ENCODE measurements at places on chromosomes 5 and 9.

GRCh38 chr5:88718736-88719135 is 164.2 kb downstream of the MEF2C start:
- no peak for DNase-seq

GRCh38 chr5:38422622-38423021 is 133.8 kb downstream of the LIFR start:
- no peak for DNase-seq

DNA sequence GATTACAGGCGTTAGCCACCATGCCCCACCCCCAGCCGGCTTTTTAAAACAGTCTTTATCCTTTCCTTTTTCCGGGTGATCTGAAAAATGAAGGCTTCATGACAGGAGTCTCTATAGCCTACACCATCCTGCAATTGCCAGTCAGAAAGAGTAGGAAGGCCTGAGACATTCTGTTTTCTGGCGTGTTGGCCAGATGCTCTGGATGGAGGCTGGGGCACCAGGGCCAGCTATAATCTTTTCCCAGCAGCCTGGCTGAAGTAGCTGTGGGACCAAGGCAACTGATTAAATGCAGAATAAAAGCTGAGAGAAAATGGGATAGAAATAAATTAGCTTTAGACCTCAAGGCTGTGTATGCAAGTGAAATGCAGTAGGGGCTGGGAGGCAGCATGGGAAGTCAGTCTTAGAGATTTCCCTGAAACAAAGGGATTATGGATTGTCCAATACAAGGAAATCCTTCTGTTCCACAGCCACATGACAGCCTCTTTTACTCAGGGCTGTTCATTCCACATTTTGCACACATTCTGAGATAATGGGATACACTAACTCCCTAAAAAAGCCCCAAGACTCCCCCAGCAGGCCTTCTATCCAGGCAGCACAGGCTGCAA is 116.0 kb upstream of the LRRTM2 start:
- DNase-seq = no peak

GRCh38 chr5:89451263-89451662 is 568.3 kb upstream of the MEF2C start:
- no peak for DNase-seq

DNA sequence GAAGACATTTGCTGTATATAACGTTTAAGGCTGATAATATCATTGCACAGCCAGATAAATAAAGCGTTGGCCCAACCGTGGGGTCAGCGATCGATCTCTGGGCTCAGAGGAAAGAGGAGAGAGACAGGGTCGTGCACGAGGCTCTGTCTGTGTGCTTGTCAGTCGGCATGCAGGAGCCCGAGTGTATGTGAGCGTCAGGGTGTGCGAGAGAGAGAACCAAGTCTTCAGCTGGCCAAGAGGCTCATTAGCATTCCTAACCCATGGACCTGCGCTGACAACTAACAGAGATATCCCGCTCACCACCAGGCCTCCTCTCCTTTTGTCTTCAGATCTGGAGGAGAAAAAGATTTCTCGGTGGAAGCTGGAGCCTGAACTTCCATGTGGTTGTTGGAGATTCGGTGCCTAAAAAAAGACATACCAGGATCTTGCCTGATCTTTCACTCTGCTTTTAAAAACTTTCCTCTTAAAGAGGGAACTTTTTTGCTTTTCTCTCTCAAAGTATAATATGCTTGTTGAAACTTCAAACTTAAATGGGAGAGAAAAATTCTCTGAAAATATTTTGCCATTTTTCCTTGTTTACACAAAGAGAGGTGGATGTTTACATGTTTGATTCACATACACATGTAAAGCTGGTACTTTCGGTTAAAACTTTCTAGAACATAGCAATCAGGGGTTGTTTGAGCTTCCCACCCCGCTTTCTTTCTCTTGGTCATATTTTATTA is 16.5 kb downstream of the NR2F1 start:
- DNase-seq = no peak

GRCh38 chr5:160167624-160168165 is 48.4 kb upstream of the PWWP2A start:
- no peak for DNase-seq

DNA sequence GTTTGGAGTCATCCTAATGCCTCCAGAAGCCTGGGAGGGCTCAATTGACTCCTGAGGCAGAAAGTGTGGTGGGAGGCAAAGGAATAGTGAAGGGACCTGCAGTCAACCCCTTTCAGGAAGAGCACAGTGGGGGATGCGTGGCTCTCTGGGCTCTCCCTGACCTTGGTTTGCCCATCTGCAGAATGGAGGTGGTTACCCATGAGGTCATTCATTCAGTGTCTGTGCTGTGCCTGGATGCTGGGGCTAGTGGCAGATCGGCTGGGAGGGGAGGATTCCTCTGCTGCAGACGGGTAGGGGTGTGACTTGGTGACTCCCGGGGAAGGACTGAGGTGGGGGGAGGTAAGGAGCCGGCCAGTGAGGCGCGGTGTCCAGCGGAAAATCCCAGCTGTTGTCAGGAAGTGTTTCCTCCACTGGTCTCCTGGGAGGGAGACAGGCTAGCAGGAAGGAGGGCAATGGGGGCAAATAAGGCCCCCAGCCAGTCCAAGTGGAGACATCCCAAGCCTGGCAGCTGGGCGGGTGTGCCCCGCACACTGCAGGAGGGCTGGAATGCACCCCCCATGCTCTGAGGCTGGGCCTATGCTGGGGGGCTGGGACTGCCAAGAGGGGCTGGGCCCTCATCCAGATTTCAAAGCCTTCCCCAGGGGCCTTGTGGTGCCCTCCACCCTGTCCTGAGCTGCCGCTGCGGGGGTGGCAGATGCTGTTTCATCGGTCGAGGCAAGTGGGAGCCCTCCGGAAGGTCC is 10.9 kb downstream of the CXXC5 start:
- no peak for DNase-seq

DNA sequence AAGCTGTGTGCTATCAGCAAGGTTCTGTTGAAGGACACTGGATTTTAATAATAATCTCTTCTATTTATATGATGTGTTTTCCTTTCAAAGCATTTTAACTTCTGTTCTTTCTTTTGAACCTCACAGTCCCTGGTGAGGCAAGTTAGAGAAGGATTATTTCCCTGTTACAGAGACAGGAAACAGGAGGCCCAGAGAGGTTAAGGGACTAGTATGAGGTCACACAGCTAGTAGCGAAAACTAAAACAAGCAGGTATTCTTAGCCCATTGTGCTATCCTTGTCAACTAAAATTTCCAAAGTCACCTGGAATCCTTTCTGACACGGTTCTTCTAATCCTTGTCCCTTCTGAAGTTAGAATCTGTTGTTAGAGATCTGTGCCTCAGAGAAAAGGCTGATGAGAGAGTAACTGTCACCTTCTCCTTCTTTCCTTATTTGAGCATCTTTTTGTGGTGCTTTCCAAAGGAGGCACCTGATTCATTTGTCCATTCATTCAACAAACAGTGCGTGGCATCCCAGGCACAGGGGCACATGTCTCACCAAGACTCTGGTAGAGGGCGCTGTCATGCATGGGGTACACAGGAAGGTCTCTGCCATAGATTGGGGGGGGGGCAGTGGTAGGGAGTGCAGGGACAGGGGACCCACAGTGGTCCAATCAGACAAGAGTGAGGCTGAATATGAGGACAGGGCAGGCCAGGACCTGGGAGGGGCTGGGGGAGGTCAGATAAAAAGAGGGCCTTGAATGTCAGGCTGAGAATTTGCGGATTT is 61.5 kb downstream of the CRB2 start:
- DNase-seq = no peak

DNA sequence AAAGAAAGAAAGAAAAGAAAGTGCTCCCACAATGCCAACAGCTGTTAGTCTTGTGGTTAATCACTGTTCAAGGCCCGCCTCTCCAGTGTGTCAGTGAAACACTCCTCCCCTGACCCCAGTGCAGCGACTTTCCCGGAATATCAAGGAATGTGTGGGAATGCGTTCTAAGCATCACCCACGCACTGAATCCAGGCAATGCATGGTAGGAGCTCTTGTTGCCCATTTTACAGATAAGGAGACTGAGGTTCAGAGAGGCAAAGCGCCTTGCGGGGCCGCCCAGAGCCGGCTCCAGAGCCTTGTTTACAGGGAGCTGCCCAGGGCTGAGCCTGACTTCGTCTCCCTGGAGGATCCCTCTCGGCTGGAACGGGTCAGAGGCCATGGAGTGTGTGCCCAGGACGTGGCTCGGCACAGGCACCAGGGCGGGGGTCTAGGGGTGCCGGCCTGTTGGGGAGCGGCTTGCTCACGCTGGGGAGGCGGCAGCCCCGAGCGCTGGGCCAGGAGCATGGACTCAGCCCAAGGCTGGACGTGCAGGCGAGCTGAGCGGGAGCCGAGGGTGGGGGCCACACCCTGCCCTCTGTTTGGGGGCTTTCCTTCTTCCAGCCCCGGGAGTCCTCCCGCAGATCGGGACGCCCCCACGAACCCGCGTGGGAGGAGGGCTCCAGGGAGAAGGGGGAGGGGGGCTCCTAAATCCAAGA is 823 bp downstream of the ST6GALNAC6 start:
- DNase-seq = peak; percentile 67

- DNase-seq = peak; percentile 96
These were observed 28.3 kb upstream of the STOM start for GRCh38 chr9:121398374-121398773.

GRCh38 chr5:106956886-106957285 is 713.9 kb downstream of the EFNA5 start:
- DNase-seq = no peak

GRCh38 chr5:174325961-174326360 is 280.5 kb downstream of the NSG2 start:
- DNase-seq = no peak

DNA sequence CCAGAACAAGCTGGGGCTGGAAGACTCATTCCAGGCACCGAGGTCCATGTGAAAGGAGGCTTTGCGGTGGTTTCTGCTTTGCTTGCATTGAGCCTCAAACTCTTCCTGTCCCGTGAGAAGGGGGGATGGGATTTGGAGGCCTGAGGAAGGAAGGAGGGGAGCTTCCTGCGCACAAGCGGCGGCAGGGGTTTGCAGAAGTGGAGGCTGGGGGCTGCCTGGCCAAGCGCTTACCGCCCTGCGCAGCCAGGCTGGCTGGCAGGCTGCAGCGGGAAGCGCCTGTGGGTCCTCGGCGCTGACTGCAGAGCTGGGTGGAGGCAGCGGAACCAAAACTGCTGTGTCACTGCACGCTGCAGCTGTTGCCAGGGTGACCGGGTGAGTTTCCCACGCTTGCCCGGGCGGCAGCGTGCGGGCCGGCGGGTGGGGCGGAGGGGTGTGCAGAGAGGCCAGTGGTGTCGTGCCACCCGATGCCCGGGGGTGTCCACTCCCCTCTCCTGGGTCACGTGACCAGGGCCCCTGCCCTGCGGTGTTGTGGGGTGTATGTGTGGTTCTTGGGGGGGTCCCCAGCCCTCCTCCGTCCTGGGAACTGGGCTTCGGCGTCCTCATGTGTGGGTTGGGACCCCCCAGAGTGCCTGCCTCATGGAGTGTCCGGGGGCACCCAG is 81.0 kb downstream of the RXRA start:
- DNase-seq = peak; percentile 42

DNA sequence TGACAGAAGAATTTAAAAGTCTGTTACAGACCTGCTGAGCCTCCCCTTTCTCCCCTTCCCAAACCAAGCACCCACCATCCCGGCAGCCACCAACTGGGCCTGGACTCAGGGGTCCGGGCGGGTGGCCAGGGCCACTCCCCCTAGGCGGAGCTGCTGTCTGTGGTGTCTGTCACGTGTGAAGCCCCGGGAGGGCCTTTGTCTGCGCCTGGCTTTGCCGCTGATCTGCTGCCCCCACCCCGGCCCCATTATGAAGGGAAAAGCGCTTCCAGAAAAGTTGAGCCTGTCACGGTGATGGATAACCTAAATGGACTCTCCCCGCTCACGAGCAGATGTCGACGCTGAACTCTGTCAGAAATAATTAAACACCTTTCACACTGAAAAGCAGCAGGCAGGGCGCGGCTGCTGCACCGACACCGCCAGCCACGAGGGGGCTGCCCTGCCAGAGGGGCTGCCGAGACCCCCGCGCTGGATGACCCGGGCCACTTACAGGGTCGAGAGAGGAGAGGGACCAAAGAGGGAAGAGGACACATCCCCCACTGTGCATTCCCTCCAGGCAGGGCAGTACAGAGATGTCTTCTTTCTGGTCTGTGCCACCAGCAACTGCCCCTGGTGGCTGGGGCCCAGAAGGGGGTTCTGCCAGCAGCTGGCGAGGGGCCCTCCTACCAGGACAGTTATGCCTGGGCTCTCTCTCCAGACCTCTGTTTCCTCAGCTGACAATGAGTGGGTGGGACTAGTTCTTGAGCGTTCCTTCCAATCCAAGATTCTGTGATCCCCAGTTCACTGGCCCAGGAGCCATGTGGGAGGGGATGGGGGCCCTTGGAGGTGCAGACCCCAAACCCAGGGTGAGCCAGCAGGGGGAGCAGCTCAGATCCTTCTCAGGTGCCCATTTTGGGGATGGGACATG is 36.0 kb upstream of the BARHL1 start:
- DNase-seq = no peak

- no peak for DNase-seq
These were observed 120.0 kb upstream of the KLF9 start for GRCh38 chr9:70534471-70534870.

- no peak for DNase-seq
These were observed 211.0 kb downstream of the OSTF1 start for GRCh38 chr9:75299324-75299723.

DNA sequence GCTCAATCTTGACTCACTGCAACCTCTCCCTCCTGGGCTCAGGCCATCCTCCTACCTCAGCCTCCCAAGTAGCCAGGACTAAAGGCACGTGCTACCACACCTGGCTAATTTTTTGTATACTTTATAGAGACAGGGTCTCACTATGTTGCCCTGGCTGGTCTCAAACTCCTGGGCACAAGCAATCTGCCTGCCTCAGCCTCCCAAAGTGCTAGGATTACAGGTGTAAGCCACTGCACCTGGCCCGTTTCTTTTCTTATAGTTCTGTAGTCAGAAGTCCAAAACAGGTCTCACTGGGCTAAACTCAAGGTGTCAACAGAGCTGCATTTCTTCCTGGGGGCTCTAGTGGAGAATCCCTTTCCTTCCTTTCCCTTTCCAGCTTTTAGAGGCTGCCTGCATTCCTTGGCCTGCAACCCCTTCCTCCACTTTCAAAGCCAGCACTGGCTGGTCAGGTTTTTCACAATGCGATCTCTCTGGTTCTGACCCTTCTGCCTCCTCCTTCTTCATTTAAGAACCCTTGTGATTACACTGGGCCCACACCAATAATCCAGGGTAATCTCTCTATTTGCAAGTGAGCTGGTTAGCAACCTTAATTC is 16.3 kb downstream of the IRF1 start:
- no peak for DNase-seq

GRCh38 chr5:3590967-3591900 is 4.4 kb upstream of the IRX1 start:
- no peak for DNase-seq
